Frontal cortex (tissue), 4 donors: ENCODE measurements at places on chromosomes 1 and 21. TPM values are rescaled to one million over a fixed set of nuclear protein-coding genes. Genes with fewer than 3 reads are reported as not detected.

Gene LCE3D
- total RNA-seq: not detected

DNA sequence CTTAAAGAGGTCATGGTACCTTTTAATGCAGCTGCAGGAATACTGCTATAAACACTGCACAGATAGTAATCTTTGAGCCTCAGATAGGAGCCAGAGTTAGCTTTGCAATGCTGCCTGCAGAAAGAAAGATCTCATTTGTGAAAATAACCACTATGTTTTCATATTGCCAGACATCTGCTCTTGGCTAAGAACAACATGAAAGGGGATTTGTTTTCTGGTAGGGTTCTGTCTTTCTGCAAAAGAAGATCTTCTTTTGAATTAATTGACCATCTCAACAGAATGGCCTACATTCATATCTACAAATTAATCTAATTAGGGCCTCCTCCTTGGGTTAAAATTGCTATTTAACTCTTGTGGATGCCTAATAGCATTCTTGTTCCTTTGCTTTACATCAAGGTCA lies 177.6 kb upstream of the DPYD start:
- no peak for DNase-seq

GRCh38 chr1:51311826-51312225 lies 18.5 kb downstream of the TTC39A start:
- no peak for DNase-seq

GRCh38 chr1:167935216-167936067 lies 1.0 kb upstream of the DCAF6 start:
- DNase-seq: no peak

Gene SRRM1
- 34.6 TPM for total RNA-seq

- no peak for DNase-seq
Measured at GRCh38 chr1:163864207-163864606, 542.5 kb downstream of the NUF2 start.

DNA sequence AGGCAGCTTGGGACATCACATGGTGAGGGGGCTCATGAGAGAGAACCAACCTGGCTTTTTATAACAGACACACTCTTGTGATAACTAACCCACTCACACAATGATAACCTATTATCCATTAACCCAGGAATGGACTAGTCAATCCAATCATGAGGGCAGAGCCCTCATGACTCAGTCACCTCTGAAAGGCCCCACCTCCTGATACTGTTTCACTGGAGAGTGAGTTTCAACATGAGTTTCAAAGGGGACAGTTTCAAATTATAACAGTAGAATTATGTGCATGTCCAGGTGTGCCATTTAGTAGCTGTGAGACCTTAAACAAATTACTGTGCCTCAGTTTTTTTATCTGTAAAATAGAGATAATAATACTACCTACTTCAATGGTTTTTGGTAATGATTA lies 47.6 kb upstream of the PPP2R5A start:
- DNase-seq: no peak

GRCh38 chr1:3119725-3120124 lies 50.7 kb downstream of the PRDM16 start:
- DNase-seq: no peak

GRCh38 chr1:228347181-228347580 lies 59.5 kb downstream of the TRIM11 start:
- DNase-seq: no peak

Gene MIXL1
- total RNA-seq: not detected

Gene ICOSLG
- 0.41 TPM for total RNA-seq

DNA sequence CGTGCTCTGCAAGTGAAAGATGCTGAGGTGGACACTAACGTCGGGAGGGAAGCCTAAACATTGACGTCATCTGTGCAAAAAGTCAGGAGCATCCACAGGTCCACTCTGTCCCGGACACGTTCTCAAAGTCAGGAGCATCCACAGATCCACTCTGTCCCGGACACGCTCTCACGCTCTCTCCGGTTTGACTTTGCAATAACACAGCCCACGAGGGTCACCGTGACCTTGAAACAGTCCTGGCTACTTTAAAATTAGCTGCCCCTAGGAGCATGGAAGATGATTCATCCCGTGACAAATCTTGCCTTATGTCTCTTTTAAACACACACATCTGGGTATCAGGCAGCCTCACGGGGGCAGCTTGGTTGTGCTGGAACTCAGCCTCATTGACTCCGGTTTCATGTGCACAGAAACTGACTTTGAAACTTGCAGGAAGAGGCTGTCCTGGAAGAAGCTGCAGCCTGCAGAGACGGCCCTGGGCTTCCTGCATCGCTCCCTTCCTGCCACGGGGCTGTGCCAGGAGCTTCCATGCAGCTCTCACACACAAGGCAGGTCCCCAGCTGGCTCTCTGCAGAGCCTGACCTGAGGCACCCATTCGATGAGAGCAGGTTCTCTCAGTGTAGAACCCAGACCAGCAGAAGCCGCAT lies 18.1 kb upstream of the COL18A1 start:
- no peak for DNase-seq

DNA sequence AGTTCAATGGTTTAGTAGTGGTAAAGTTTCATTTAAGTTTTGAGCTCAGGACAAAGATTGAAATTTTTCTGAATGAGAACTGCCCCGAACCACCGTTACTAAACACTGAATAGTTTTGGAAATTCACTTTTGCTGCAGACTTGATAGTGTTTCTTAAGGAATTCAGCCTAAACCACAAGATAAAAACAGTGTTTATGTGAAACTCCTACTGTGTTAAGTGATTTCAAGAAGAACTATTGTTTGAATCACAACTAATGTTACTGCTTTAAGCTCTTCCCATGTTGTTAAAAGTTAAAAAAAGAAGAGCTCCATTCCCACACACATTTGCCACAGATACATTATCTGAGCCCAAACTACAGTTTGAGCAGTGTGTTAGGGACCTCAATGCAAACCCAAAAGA lies 159.2 kb downstream of the DYRK1A start:
- no peak for DNase-seq

Gene CD1E
- not detected for total RNA-seq

GRCh38 chr1:207188901-207189300 lies 84.9 kb downstream of the C4BPA start:
- no peak for DNase-seq

- no peak for DNase-seq
Measured at GRCh38 chr1:113683384-113684152, 75.7 kb downstream of the PHTF1 start.

DNA sequence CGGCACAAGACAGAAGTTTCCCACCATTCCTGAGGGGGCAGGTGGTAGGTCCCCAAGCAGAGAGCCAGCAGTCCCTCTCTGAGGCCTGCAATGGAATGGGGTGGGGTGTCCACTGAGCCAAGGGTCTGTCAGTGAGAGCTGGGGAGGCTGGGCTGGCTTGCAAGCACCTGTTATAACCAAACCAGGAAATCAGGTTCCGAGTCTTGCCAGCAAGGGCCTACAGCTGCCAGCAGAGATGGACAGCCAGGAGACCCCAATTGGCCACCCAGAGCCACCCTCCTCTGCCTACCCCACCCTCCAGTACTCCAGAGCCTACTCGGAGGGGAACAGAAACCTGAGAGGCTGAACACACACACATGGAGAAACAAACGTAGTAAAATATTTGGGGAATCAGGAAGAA lies 32.2 kb downstream of the PSEN2 start:
- no peak for DNase-seq

- DNase-seq: no peak
Measured at GRCh38 chr1:225347123-225347683, 80.6 kb downstream of the LBR start.

- no peak for DNase-seq
Measured at GRCh38 chr1:220497220-220497947, 30.6 kb upstream of the MARK1 start.

Gene FBXO2
- total RNA-seq: 6.1 TPM

- DNase-seq: no peak
Measured at GRCh38 chr1:6116137-6116536, 64.0 kb downstream of the CHD5 start.

GRCh38 chr1:6200188-6200809 lies 904 bp upstream of the RPL22 start:
- no peak for DNase-seq

- DNase-seq: no peak
Measured at GRCh38 chr1:201676197-201676596, 137.3 kb downstream of the NAV1 start.

- no peak for DNase-seq
Measured at GRCh38 chr1:65793359-65793732, 651 bp downstream of the PDE4B start.

Gene EPHA2
- 1.2 TPM for total RNA-seq

GRCh38 chr1:244212797-244213475 lies 161.9 kb downstream of the ZBTB18 start:
- peak; percentile 63 for DNase-seq

Gene ACTN2
- 33.8 TPM for total RNA-seq

Gene GLUL
- total RNA-seq: 289 TPM

Gene OVAAL
- not detected for total RNA-seq

DNA sequence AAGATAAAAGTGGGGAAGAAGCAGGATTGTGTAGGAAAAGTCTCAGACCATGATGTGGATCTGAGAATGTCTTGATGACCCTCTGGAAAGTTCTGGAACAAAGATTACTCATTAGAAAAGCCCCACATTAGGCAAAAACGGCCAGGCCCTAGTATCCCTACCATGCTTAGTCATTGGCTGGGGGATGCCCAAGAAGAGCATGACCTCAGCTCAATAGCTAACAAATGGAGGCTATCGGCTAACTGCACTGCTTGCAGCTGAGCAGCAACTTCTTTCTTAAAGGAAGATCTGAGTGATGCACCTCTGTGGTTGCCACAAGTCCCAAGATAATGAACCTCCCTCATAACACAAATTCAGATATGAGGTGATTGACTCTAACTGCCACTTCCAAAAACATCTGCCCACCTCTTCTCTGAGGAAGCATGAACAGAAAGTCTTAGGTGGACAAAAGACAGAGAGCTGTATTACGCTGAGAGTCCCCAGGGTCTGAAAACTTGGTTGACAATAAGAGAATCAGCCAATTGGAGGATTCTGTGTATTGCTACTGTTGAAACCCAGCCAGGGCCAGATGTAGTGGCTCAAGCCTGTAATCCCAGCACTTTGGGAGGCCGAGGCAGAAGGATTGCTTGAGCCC lies 64.6 kb upstream of the AK4 start:
- no peak for DNase-seq

DNA sequence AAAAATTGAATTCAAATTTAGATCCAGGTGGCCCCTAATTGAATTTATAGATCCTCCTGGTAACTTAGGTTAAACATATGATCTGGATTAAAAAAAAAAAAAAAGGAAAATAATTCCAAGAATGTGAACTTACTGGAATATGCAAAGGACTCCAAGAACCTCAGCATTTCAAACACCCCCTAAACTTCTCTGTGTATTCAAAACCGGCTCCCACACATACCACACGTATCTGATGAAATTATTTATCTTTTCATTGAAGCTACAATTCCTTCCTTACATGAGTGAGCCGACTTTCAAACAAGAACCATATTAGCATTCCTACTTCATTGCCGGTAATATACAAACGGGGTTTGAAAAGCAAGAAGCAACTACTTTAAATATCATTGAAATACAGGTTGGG lies 61.4 kb upstream of the FMN2 start:
- no peak for DNase-seq

- DNase-seq: no peak
Measured at GRCh38 chr1:83807821-83808220, 191.1 kb downstream of the TTLL7 start.

Gene ERICH3
- total RNA-seq: 16.7 TPM

- DNase-seq: no peak
Measured at GRCh38 chr1:58431901-58432620, 114.5 kb downstream of the OMA1 start.

GRCh38 chr1:5891137-5891536 lies 101.1 kb downstream of the NPHP4 start:
- no peak for DNase-seq

DNA sequence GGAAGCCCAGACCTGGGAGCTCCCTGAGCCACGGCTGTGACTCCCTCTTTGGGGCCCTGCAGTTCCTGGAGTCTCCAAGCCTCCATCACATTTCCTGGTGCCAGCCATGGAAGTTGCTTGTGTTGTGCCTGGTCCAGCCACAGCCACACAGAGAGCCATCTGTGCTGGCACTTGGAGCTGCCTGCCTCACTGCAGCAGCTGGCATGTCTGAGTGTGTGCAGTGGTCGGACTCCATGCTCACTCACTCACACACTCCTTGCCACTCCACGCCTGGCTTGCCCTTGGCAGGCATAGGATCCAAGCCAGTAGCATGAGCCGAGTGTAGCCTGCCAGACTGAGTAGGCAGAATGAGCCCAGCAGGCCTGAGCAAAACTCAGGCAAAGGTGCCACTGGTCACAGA lies 516.3 kb upstream of the BEND5 start:
- DNase-seq: no peak

DNA sequence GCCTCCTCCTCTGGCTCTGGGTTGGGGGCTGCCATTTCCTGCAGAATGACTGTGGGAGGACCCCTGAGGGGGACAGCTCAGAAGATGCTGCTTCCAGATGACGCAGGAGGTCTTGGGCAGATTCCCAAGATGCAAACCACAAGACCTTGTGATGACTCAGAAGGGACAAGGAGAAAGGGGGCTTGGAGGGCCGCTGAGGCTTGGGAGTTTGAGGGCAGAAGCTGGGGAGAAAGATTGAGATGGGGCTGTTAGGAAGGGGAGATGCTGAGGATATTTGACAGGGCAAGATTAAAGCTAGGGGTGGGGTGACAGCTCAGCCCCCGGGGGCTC lies 7.5 kb downstream of the PTPRU start:
- no peak for DNase-seq

GRCh38 chr1:93576346-93576745 lies 105.3 kb downstream of the BCAR3 start:
- no peak for DNase-seq

Gene NCAM2
- 63.6 TPM for total RNA-seq

Gene AMY1C
- not detected for total RNA-seq

Gene OLFML2B
- total RNA-seq: 1.2 TPM

GRCh38 chr1:30596891-30597290 lies 126.5 kb downstream of the MATN1 start:
- DNase-seq: no peak

Gene DEPDC1
- total RNA-seq: 2.4 TPM

Gene FALEC
- total RNA-seq: 0.41 TPM

DNA sequence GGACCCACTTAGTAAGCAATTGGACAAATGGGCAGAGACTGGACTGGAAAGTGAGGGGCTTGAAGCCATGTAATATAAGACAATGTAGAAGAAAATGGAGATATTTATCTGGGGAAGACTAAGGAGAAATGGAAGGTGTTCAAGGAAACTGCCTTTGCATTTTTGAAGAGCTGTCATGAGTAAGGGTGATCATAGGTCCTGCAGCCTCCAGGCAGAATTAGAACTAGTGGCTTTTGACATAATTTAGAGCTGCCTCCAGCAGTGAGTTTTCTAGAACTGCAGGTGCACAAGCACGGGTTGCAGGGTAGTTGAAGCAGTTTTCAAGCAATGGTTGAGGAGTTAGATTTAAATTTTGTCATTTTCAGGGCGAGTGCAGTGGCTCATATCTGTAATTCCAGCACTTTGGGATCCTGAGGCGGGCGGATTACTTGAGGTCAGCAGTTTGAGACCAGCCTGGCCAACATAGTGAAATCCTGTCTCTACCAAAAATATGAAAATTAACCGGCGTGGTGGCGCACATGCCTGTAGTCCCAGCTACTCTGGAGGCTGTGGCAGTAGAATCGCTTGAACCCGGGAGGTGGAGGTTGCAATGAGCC lies 3.7 kb upstream of the CDC14A start:
- no peak for DNase-seq
